HT-29 (cell line): ENCODE measurements at places on chromosomes 12 and 14. TPM values are rescaled to one million over a fixed set of nuclear protein-coding genes. Genes with fewer than 3 reads are reported as not detected.

OAS2 gene
- 3.4 and 5.8 TPM in 2 replicates for total RNA-seq

GRCh38 chr12:3076730-3077571 lies at the start of gene TSPAN9:
Gene TSPAN9 (plus strand): TSS chr12:3077379. CDS start chr12:3201194, 123,815 bp downstream.
- peak; percentile 65 for DNase-seq

DNA sequence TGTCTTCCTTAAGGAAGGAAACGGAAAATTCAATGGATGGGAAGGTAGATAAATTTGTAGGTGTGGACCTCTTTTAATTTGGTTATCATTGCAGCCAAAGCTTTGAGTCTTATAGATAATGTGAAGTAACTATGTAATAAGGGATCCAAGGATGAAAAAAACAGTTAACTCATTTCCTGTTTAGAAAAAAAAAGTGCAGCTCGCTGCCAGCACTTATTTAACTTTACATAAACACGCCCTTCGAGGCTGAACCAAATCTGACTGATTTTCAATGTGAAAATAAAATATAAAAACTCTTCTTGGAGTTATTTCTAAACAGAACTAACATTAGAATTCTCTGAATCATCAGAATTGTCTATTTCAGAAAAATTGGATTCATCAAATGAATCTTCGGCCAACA lies 7.0 kb downstream of the NUBPL start:
- DNase-seq = no peak

- no peak for DNase-seq
Measured at GRCh38 chr14:97164021-97164420, 366.8 kb downstream of the VRK1 start.

GRCh38 chr12:15165012-15165659 lies 56.1 kb downstream of the RERG start:
- DNase-seq = no peak

GRCh38 chr12:64707362-64707761 lies 51.8 kb downstream of the GNS start:
- no peak for DNase-seq

DNA sequence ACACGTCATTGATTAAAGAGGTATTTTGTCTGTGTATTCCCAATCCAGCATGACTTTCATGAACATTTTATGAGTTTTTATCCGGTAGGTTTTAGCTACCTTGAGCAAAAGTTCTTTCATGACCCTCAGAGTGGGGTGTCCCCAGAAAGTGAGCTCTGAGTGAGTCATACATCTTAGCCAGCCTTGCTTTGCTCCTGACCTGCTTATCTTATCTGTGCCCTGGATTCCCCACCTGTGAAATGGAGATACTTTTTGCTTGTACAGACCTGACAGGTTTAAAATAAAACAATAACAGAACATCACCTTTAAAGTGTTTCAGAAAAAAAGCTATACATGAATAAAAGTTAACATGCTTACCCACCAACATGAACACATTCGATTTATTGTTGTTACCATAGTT lies 202.8 kb upstream of the SOX5 start:
- no peak for DNase-seq
